Kidney (tissue), 22 donors: ENCODE measurements at places on chromosomes 1 and 21. TPM values are rescaled to one million over a fixed set of nuclear protein-coding genes. Genes with fewer than 3 reads are reported as not detected.

Gene COL16A1
- total RNA-seq, result 29.0 TPM

Gene CLCA1
- total RNA-seq, result not detected

Gene SIKE1
- total RNA-seq, result 36.8 TPM

Gene LY9
- total RNA-seq, result 3.5 TPM

Gene NHLH1
- 0.09 TPM for total RNA-seq

Gene BRINP3
- total RNA-seq, result 1.8 TPM

Gene GPR89B
- 18.1 TPM for total RNA-seq

Gene CDK18
- total RNA-seq, result 25.7 TPM

Gene DMBX1
- total RNA-seq, result not detected

Gene MRPL20
- total RNA-seq, result 103 TPM

Gene CFHR5
- not detected for total RNA-seq

Gene RHD
- total RNA-seq, result not detected

Gene C1orf141
- not detected for total RNA-seq

Gene CHD5
- 0.85 TPM for total RNA-seq

Gene RAB3B
- total RNA-seq, result 0.72 TPM

Gene FCMR
- total RNA-seq, result 16.7 TPM

Gene OR2L8
- not detected for total RNA-seq

Gene TMEM200B
- total RNA-seq, result 8.6 TPM

Gene FALEC
- not detected for total RNA-seq

Gene DSCAM
- not detected for total RNA-seq

Gene IL24
- not detected for total RNA-seq

Gene DESI2
- total RNA-seq, result 23.5 TPM

Gene TMEM50B
- total RNA-seq, result 87.6 TPM

Gene TAL1
- total RNA-seq, result 6.5 TPM

Gene CLCC1
- 32.1 TPM for total RNA-seq

Gene PHTF1
- total RNA-seq, result 20.0 TPM

Gene C1orf105
- total RNA-seq, result not detected

Gene S100A10
- total RNA-seq, result 467 TPM

Gene VWA5B1
- 1.4 TPM for total RNA-seq

Gene CACNA1E
- total RNA-seq, result 0.19 TPM

Gene SAMD11
- total RNA-seq, result 21.4 TPM

Gene S100A11
- total RNA-seq, result 835 TPM

Gene CHAF1B
- total RNA-seq, result 2.5 TPM

Gene LDLRAD2
- total RNA-seq, result 0.79 TPM

Gene ANGPTL3
- total RNA-seq, result 0.41 TPM

Gene TMPRSS2
- total RNA-seq, result 32.8 TPM

Gene PLEKHN1
- total RNA-seq, result 14.3 TPM

Gene IL19
- 3.6 TPM for total RNA-seq

Gene SLAMF8
- total RNA-seq, result 12.0 TPM

Gene CCDC30
- total RNA-seq, result 18.0 TPM

Gene COL6A1
- total RNA-seq, result 127 TPM

Gene SLC5A9
- 2.3 TPM for total RNA-seq

Gene BLACAT1
- total RNA-seq, result 4.3 TPM

Gene GPN2
- 28.8 TPM for total RNA-seq

Gene OR2T34
- not detected for total RNA-seq

Gene RGS13
- 2.1 TPM for total RNA-seq

Gene LRRC71
- total RNA-seq, result 0.50 TPM

Gene NID1
- total RNA-seq, result 70.1 TPM
